Fibroblast of the conjunctiva (primary cell): ENCODE measurements at places on chromosomes 2 and 18.

DNA sequence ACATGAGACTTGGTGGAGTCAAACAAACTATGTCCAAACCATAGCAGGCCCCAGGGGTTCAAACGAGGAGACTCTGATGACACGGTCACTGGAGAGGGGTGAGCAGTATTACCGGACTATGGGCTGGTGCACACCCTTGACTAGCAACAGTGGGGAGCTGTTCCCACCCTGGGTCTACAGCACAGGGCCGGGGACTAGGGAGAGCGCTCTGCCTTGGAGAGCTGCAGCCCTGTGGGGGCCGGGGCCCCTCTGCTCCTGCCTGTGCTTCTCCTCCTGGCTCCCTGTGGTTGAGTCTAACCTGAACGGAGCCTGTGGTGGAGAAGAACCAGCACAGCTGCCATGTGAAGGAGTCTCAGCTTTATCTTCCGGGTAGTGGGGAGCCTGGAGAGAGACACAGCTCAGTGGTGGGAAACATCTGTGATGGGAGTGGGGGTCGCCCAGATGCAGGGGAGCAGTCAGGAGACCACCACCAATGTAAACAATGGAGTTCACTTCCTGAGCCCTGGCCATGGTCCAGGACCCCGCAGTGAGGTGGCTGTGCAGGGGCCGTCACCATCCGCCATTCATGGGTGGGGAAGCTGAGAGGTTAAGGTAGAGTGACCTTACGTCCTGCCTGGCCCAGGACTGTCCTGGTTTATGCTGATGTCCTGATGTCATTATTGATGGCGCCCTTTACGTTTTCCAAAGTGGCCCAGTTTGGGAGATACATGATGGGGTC is 195.7 kb upstream of the TWIST2 start:
- DNase-seq, result no peak

DNA sequence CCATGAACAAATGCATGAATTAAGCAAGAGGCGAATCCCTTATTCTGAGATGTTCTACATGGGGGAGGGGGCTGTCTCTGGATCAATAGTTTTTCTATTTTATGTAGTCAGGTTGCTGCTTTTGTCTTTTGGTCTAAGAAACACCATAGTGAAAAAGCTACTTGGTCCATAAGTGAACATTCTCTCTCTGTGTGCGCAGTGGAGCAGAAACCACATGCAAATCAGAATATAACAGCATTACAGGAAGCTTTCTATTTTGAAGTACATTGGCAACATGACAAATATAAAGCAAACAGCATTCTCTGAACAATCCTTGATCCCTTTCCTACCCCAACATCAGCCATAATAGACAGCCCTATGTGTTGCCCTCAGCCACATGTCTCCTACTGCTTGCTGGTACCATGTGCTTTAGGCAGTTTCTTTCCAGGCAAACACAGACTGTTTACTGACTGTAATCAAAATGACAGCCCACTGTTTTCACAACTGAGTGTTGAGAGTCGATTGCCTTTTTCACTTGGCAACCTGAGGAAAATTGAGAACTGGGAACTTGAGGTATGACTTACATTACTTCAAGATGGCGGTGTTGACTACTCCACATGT is 10.6 kb downstream of the SCN3A start:
- no peak for DNase-seq

DNA sequence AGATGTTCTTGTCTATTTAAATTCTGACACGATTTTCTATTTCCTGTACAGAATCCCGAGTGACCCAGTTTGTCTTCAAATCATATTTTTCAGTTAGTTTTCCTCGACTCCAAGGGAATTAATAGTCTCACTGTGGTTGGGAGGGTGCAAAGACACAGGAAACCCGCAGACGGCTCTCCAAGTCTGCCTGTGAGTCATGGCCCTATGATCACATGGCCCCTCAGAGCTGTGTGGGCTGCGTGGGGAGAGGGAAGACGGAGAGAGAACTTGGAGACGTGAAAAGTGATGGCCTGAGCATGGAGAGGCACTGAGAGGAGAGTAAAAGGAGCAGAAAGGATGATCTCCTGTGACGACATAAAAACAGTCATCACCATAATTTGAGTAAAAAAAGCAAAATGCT is 989.9 kb downstream of the DCDC2C start:
- DNase-seq, result no peak

DNA sequence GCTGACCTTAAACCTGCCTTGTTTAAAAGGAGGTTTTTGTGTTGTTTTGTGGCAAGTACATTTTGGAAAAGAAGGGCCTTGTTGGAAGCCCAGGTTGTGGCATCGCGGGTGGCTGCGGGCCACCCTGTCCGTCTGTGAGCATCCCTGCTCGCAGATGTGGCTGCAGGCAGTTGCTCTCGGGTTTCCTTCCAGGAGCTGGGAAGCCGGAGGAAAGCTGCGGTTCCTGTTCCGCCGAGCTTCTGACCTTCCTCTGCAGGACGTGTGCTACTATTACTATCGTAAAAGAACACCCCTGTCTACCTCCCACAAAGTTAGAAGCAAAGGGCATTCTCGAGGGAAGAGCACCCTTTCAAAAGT is 766 bp downstream of the MFF start:
- no peak for DNase-seq

- peak; percentile 62 for DNase-seq
Measured at GRCh38 chr18:21179590-21180220, 62.3 kb upstream of the GREB1L start.

- no peak for DNase-seq
Measured at GRCh38 chr2:161172901-161173540, 12.8 kb downstream of the TANK start.

GRCh38 chr18:48902023-48902855 is 48.5 kb downstream of the SMAD7 start:
- peak; percentile 78 for DNase-seq

- no peak for DNase-seq
Measured at GRCh38 chr2:174048243-174048642, 83.1 kb upstream of the SP3 start.

DNA sequence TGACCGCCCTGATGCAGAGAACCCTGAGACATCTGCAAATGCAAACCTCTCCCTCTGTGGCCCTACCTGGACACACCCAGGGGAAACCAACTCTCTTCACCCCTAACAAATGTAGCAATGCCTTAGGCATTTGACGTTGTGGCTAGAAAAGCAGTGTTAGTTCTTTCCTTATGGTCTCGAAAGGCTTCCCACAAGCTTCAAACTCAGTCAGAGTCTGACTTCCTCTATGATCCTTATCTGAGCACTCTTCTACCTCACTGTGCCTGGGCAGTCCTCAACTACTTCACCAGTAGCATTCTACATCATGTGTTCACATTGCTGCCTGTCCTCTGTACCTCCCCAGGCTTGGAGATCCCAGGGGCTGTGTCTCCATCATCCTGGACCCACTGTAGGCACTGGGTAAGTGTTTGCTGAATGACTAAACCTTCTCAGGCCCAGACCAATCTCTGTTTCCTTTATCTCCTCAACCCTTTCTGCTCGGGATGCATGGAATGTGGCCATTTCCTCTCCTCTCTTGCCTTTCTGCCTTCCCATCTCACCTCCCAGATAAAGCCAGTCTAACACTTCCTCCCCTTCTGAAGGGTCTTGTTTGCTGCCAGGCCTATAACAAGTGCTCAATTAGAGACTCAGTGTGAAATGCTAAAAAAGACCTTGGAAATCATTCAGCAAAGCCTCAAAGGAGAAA is 91.7 kb upstream of the ACAA2 start:
- no peak for DNase-seq

GRCh38 chr2:45004562-45005191 is 4.6 kb downstream of the SIX2 start:
- no peak for DNase-seq

- DNase-seq, result no peak
Measured at GRCh38 chr2:46184794-46185583, 112.2 kb upstream of the EPAS1 start.

- peak; percentile 64 for DNase-seq
Measured at GRCh38 chr2:61759718-61760117, 94.1 kb downstream of the FAM161A start.

DNA sequence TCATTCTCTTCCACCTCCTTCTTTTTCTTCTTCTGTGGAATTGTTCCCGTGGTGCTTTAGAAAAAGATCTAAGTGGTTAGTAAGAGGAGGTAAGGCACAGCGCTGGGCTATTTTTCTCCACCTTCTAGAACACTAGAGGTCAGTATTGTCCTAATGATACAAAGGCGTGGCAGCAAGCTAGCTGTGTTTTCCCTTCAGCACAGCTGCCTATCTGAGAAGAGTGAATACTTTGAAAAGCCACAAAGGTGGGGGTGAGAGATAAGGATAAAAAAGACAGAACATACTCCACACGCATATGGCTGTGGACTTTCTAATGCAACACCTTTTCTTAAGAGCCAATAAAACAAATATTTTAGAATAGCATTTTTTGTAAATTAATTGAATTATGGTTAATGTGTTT is 2.1 kb downstream of the CNTNAP5 start:
- peak; percentile 22 for DNase-seq

- no peak for DNase-seq
Measured at GRCh38 chr2:119649364-119649917, 29.6 kb upstream of the TMEM177 start.

GRCh38 chr2:121237980-121238665 is 46.9 kb downstream of the TFCP2L1 start:
- DNase-seq, result no peak

DNA sequence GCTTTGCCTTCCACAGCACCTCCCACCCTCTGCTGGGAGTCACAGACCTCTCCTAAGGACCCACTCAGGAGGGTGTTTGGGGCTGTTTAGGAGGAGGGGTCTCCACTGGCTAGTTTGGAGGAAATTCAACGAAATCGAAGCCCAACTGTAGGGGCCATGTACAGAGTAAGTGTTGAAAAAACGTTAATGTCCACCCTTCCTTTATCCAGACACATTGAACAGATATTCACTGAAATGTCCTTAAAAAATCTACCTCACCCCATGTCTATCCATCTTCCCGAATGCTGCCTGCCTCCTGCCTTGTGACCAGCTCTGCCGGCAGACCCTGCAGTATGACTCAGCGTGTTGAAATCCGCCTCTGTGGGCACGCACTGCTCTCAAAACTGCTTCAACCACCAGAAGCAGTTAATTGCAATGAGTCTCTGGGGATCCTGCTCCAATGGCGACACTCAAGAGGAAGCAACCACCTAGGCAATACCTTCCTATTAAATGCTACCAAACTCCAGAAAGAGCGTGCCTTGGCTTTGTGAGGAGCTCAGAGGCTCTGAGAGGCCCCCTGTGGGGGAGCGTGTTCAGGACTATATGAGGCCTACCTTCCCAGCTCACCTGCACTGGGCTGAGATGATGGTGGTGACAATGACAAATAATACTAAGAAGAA is 61.4 kb upstream of the RTN4 start:
- DNase-seq, result peak; percentile 83

DNA sequence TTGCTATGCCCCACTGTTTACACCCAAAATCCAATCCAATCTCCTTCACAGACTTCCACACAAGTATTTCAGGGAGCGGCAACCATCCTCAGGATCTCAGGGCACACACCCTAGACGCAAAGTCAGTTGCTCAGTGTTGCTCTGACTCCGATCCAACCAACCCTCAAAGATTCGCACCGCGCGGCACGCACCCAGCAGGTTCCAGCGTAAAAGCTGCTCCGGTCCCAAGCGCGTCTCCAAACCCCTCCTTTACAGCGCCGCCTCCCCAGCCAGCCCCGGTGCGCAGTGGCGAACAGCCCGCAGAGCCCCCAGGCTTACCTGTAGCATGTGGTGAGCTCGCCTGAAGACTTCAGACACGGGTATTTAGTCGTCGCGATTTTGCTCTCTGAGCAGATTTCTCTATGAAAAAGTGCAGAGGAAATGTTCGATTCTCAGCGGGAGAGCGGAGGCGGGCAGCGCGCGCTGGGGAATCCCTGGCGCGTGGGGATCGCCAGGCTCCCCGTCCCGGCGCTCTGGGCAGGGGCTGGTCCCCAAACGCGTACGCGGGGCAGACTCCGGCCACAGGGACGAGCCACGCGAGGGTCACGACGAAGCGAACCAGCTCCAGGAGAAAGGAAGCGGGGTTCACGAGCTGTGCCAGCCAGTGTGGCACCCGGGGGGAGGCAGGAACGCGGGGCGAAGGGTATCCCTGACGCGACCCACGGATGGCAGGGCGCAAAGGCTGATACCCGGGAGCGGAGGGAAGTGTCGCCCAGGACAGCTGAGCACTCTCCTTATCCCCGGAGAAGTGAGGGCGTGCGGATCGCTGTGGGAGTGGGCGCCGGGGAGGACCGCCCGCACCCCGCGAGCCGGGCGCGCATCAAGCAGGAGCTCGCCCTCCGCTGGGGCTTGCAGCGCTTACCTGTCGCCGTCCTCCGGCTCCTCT is 650 bp downstream of the CCBE1 start:
- DNase-seq, result no peak

DNA sequence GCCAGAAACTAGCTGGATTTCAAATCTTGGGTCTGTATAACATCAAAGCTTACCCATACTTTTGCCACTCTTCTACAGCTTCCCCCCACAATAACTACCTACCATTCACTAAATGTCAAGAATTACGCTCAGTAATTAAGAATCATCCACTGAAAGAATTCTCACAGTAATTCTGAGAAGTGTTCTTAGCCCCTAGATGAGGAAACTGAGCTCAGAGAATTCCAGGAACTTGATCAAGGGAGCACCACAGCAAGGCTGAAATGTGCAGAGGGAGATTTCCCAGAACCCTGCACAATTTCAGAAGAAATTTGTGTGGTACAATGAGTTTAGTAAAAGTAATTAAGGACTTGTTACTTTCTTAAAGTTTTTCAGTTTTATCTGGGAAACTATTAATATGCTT is 194.5 kb upstream of the STK17B start:
- DNase-seq, result no peak

DNA sequence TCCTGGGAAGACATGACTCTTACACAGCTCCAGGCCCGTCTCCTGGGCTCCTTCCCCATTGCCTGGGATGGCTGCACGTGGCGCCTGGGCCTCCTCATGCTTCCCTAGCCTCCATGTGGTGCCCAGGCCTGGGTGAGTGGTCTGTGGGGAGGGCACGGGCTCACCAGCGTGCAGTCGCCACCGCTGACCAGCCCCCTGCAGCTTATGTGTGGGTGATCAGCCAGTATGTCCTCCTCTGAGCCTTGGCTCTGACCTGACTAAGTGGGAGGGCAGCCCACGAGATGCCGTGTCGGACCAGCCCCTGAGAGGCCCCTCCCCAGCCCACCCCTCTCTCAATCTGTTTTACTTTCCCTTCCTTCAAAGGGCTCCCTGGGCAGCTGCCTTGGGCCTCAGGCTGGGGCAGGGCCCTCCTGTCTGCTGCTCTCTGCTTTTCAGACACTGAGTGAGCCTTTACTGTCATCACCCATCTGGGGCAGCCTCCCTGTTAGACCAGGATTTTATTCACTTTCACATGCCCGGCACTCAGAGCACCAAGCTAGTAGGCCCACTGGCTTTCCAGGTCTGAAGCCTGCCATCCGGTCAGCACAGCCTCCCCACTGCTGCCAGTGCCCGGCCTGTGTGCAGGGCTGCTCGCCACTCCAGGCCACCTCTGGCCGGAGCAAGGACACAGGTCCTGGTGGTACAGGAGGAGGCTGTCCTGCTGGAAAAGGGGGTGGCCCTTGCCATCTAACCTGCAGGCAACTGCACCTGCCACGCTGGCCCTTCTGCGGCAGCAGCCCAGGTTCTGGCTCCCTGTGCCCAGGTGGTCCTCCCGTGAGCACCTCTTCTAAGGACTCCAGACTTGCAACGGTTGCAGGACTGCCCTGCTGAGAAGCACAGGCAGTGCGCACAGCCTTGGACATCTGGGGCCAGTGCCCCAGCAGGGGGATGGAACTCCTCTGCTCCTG is 84.9 kb upstream of the HPCAL1 start:
- no peak for DNase-seq
